ENCODE measurements at places on chromosomes 4 and X.

- DNase-seq, result no peak
These were observed 290.9 kb upstream of the LDB2 start for GRCh38 chr4:17189401-17189720.

GRCh38 chr4:61200187-61200915 is at the start of gene ADGRL3:
TSS of gene ADGRL3 (plus strand) at chr4:61200326.
- no peak for DNase-seq

GRCh38 chr4:147760695-147761094 is 28.8 kb downstream of the ARHGAP10 start:
- DNase-seq, result no peak

GRCh38 chr4:13285336-13285735 is 198.8 kb downstream of the RAB28 start:
- DNase-seq, result no peak

- no peak for DNase-seq
These were observed 3.5 kb downstream of the SPOCK3 start for GRCh38 chr4:167230744-167231143.

Measured in H4 (cell line).